Lower leg skin (tissue), 4 donors: ENCODE measurements at places on chromosomes 1 and 21.

- no peak for DNase-seq
Measured at GRCh38 chr1:201192261-201192788, 1.7 kb downstream of the IGFN1 start.

DNA sequence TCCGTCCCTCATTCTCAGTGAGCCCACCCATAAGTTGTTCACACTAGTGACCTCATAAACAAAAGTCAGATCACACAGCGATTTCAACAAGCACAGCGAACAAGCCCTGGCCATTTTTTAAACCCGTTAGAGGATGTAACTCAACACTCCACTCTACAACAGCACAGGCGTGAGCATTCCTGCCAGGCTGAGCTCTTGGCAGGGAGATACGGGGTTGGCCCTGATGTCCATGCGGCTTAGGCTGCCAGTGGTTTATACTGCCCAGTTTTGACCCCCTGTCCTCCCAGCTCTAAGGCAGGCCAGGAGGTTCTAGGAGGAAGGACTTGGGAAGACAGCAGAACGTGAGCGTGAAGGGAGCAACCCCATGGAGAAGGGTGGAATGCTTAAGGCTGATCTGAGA lies 35.0 kb downstream of the PARP1 start:
- DNase-seq = no peak

DNA sequence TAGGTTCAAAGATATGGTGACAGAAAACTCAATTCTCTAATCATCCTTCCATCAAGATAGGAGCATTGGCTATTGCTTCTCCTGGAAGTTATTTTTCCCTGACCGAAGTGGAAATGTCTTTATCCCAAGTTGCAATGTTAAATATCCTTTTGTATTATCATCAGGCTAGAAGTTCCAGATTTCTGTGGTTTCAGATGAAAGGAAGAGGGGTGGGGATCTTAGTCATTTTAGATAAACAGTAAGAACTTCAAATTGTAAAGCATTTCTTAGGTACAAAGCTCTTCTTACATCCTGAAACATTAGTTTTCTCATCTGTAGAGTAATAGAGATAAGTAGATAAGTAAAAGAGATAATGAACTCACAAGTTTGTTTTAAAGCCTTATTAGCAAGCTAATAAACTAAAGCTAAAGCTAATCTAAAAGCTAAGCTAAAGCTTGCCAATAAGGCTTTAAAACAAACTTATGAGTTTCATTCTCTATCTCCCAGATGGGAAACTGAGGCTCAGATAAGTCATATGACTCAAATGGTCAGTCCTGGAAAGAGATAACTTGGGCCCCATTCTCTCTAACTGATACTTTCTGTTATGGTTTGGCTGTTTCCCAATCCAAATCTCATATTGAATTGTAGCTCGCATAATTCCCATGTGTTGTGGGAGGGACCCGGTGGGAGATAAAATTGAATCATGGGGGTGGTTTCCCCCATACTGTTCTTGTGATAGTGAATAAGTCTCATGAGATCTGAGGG lies 99.2 kb upstream of the KCNK2 start:
- no peak for DNase-seq

GRCh38 chr1:247448107-247448791 lies 9.7 kb downstream of the OR2B11 start:
- DNase-seq = peak; percentile 91

DNA sequence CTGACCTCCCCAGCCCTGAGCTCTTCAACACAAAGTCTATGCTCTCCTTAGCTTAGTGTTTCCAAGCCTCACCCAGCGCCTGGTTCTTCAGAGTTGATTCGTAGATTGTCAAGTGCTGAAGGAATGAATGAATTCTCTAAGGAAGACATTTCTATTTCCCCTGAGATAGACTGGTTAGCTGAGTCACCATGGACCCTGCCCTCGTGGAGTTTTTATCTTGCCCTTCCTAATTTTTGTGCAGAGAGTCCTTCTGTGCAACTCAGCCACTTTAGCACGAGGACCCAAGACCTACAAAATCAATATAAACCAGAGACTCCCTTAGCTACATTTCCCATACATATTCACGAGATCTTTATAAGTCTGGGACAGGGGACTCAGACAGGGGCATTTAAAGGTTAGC lies 2.6 kb upstream of the CD244 start:
- no peak for DNase-seq
